Amygdala (tissue), 56 donors: ENCODE measurements at places on chromosomes 6 and 20.

- DNase-seq = no peak
These were observed 64.6 kb downstream of the UST start for GRCh38 chr6:148811459-148811858.

- DNase-seq = no peak
These were observed 135.1 kb upstream of the RAB32 start for GRCh38 chr6:146408583-146408982.

DNA sequence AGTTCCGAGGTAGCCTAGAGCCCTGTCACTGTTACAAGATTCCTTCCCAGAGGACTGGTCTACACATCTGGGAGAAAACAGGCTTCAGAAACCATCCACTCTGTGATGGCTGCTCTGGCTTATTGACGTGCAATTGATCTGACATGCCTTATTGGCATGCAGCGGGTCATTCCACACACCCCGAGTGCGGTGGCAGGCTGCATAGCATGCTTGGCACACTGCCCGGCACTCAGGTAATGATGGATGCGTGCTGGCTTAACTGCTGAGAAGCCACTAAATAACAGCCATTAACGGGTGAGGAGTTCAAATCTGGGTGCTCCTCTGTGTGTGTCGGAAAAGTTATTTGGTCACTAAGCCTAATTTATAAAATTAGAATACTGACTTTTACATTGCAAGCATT lies 67.9 kb upstream of the CDH4 start:
- DNase-seq = no peak

GRCh38 chr6:77463308-77463860 lies at the start of gene HTR1B:
Gene HTR1B, minus strand, starts transcription at chr6:77463491. Its CDS starts 88 bp downstream, at chr6:77463403.
- DNase-seq = no peak

DNA sequence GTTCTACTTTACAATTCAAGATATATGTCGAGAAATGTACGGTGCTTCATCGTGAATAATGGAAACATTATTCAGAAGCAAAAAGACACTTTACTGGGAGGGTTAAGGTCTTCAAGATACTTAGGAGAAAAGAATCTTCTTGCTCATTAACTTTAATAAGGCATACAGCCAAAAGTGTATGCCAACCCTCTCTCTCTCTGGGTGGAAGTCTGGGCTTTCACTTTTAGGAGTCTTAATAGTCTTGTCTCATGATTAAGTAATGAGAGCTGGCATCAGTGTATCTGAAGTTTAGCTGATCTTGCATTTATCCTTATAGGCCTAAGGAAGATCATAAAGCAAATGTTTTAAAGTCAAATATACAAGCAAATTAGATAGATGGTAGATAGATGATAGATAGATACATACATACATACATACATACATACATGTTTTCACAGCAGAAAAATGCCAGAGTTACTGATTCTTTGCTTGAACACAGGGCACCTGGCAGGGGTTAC lies 21.5 kb downstream of the OLIG3 start:
- no peak for DNase-seq

- DNase-seq = no peak
These were observed 736.6 kb downstream of the KIF16B start for GRCh38 chr20:15836634-15837033.

DNA sequence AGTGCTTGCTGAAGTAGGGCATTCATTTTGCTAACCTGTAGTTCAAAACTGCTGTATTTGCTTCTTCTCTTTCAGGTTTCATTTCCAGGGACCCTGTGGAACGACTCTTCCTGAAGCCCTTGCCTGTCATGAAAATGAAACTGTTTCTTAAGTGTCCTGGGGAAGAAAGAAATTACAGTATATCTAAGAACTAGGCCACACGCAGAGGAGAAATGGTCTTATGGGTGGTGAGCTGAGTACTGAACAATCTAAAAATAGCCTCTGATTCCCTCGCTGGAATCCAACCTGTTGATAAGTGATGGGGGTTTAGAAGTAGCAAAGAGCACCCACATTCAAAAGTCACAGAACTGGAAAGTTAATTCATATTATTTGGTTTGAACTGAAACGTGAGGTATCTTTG lies 3.4 kb upstream of the NOL7 start:
- no peak for DNase-seq

DNA sequence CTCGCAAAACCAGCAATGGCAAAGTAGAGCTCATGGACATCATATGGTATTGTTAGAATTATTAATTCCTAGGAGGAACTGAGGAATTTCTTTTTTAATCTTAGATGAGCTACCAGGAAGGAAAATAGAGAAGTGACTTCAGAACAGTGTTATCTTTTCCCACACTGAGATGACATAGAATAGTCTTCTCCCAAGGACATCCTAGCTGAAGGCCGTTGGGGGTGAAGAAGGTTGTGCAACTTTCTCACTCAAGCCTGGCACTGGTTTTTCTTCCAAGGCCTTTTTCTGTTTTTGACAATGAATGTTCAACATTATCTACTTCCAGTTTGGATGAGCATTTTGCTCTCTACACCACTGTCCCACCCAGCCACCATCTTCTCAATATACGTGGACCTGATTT lies 35.8 kb upstream of the MAS1 start:
- no peak for DNase-seq

DNA sequence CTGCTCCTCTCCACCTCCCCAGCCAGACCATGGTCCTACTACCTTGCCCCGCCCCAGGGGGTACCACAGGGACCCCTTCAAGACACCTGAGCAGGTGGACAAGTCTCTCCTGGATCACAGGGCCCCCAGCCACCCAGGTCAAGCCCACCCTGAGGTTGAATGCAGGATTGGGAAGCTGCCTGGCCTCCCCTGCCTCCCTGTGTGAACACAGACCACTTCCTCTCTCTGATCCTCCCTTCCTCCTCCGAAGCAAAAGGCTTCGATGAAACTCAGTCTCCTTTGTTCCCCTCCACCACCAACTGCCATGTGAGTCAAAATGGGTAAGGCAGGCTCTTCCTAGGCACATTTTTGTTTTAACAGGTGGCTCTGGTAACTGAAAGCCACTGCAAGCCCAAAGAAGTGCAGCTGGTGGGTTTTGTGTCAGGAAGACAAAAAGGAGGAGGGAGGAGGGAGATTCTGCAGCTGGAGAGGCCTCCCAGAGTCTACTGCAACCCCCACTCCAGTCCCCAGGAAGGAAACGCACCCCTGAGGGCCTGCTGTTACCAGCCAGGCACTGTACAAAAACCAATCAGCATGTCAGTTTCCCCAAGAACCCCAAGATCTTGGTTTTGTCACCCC lies 5.4 kb downstream of the ADA start:
- no peak for DNase-seq

DNA sequence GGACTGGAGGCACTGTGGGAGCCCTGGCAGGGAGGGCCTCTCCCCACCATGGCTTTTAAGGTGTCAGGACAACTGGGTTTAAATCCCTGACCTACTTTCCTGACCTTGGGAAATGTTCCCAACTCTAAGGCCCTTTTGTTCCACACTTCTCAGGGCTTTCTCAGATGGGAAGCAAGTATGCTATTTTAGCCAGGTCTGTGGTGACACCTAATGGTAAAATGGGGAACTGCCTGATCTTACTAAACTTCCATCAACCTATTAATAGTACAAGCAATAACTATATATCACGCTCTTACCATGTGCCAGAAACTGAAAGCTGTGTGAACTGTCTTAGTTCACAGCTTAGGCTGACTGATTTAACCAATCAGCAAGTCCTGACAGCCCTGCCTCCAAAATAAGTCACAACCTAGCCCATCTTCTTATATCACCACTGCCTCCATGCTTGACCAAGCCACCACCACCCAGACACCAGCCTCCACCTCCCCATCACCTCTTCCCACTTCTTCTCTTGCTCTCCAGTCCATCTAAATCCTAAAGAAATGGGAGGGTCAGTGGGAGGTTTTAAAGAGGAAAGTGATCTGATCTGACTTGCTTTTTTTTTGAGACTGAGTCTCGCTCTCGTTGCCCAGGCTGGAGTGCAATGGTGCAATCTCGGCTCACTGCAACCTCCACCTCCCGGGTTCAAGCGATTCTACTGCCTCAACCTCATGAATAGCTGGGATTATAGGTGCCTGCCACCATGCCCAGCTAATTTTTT lies 6.9 kb upstream of the BLCAP start:
- DNase-seq = peak; percentile 28

GRCh38 chr6:41720783-41721182 lies 14.6 kb downstream of the TFEB start:
- no peak for DNase-seq
